ENCODE measurements at places on chromosomes 2 and 18. TPM values are rescaled to one million over a fixed set of nuclear protein-coding genes. Genes with fewer than 3 reads are reported as not detected.
A peak's percentile ranks its signal among the peaks of the same experiment; 100 is the strongest.

DNA sequence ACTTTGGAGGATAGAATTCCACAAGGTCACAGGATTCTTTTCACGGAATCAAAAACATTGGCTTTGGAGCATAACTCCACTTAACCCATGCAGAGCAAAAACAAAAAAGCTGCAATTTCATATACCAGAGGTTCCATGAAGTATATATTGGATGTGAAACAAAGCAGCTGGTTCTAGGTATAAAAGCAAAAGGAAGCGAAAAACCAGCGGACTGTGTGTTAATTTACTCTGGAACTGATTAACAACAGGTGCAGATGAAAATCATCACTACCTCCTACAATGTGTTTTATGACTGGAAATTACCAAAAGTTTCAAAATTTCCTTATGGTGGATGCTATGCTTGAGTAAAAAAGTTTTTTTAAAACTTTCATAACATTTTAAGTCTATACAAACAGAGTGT, 54.4 kb upstream of the LINC00305 start:
- no peak for DNase-seq

GRCh38 chr2:215607766-215608165, 171.9 kb upstream of the FN1 start:
- no peak for DNase-seq

DNA sequence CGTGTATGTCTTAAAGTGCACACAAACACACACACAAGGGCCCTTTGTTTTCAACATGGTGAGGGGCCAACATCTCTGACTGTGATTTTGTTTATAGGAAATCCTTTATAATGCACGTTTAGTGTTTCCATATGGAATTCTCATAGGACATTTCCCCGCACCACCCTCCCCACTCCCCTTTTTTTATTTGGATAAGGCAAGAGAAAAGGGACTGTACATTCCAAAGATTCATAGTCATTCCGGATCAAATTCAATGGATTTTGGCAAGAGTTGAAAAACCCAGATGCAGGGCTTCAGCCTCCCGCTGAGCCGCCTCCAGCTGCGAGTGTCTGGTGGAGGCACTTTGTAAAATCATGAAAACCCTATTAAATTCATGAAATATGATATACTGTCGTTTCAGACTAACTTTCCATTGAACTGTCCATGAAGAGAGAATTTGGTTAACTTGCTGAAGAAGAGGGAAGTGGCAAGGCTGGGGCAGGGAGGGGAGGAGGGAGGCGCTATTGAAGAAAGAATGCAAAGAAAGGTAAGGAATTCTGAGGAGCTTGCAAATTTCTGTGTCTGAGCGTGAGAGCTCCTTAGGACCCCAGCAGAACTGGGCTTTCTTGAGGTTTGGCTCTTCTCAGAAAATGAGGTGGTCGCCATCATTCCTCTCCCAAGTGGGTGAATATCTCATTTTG, 25.8 kb upstream of the SLC14A2 start:
- DNase-seq: peak; percentile 62

DNA sequence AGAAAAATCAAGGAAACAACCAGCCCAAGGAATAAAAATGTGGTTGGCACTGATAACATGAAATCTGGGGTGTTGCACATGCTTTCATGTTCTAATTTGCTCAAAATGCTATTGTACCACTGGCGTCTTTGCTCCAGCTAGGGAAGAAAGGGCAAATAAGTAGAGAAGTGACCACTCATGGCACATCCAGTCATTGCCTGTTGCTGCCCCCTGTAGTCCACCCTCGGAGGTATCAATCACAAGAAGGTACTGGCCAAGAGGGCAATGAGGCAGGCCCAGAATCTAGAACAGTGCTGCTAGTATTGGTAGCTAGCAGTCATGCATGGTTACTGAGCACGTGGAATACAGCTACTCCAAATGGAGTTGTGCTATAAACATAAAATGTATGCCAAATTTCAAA, 213.4 kb downstream of the CDCA7 start:
- peak; percentile 28 for DNase-seq

DNA sequence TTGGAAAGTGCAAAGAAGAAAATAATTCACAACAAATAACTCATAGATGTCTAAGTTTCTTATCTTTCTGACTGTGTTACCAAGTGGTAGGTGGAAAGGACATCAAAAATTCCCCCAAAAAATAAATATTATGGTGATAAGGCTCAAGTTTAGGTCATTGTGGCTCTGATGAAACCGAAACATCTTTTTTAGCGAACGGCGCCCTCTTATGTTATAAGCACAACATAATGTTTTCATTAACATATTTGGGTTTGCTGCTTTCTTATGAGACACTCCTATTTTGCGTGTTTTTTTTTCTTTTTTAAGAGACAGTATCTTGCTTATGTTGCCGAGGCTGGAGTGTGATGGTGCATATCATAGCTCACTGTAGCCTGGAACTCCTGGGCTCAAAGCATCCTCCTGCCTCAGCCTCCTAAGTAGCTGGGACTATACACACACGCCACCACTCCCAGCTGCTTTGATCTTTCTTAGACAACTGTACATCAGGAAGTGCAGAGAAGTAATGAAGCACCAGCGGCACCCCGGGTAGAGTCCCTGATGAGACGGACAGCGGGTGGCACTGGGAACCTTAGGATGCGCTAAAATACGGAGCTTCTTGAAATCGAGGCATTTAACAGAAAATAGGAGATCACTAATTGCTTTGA, 38.5 kb upstream of the SLC35G4 start:
- peak; percentile 31 for DNase-seq

DNA sequence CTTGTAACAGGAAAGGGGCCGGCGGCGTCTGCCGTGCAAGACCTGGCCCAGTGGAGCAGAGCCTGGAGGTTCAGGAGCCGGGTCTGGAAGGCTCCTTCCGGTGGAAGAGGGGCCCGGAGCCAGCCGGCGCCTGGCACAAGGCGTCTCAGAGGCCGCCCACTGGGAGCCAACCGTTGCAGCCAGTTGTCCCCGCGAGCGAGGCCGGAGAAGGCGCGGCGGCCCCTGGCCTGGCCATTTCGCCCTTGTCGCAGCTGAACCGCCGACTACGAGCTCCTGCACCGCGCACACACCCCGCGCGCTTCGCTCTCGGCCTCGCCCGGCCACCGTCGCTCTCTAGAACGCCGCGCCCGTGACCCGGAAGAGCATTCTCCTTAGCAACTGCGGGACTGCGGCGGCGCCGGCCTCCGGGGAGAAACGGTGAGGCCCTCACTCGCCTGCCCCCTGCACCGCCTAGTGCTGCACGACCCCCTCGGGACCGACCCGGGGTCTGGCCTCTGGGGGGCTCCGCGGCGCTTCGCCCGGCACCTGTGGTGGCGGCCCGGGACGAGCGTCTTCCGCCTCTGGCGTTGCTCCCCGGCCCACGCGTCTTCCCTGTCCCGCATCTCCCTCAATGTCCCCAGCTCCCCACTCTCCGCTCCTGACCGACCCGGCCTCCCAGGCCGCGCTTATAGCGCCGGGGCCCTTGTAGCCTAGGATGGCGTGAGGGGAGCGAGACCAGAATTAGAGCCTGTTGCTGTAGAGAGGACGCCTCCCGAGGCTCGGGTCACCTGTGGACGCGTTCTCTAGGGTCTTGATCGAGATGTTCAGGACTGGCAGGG, at the start of gene DIS3L2:
TSS of gene DIS3L2 (plus strand) at position 365 of the 818 bp plus-strand sequence. CDS start 53,215 bp downstream, outside the sequence.
- peak; percentile 56 for DNase-seq

GRCh38 chr18:6537475-6537874, 122.8 kb upstream of the L3MBTL4 start:
- DNase-seq: no peak

DNA sequence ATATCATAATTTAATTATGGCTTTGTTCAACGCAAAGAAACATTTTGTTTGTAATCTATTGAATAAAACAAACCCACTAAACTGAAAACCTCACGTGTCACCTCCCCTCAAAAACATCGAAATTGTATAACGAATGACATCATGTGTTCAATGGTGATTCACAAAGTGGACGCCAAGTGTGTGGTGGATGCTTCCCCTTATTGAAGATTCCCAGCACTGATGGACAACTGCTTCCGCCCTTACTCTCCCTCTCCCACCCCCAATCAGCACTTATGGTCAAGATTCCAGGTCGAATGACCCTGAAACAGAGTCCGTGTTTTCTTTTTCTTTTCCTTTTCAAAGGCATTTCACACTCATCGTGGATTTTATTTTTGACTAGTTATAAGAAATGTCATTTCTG, 383.0 kb upstream of the SMIM21 start:
- no peak for DNase-seq

GRCh38 chr2:65991381-65992197, 443.3 kb upstream of the MEIS1 start:
- DNase-seq: peak; percentile 47

RNF152 gene
- 0.95 TPM for total RNA-seq

PHOSPHO2 gene
- total RNA-seq: 13.5 TPM

DNA sequence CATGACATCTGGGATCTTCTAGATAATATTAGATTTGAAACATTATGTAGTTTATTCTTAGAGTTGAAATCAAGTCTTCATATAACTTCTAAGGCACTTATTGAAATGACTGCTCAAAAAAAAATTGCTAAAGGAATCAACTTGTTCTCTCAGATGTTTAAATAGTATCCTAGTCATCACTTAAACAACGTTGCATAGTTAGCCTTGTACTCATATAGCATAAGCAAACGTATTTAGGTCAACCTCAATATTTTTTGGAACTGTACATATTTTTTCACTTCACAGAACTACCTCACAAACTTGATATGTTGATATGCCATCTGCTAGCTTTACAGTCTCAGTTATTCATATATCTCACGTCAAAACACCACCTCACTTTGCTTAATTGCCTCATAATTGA, 47.1 kb upstream of the CREB1 start:
- DNase-seq: no peak

- DNase-seq: no peak
These were observed 335 bp downstream of the TRAK2 start for GRCh38 chr2:201450954-201451291.

RAB12 gene
- total RNA-seq: 95.0 TPM

DNA sequence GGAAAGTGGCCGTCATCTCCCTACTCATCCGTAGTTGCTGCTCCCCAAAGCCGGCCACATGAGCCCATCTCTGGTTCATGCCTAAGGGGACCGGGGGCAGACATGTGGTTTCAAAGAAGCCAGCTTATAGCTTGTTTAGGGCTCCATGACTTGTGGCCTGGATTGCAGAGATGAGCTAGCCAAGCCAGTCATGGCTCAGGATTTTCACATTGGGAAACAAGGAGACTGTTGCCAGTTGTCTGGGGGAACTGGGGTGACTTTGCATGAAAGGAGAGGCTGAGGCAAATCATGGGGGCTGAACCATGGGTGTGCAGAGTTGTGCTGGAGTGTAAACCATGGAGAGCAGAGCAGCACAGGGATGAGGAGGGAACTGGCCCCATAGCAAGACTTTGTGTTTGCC, 183.0 kb upstream of the APCDD1 start:
- DNase-seq: no peak

GPR39 gene
- total RNA-seq: 4.7 TPM

INO80B gene
- total RNA-seq: 5.9 TPM

DNA sequence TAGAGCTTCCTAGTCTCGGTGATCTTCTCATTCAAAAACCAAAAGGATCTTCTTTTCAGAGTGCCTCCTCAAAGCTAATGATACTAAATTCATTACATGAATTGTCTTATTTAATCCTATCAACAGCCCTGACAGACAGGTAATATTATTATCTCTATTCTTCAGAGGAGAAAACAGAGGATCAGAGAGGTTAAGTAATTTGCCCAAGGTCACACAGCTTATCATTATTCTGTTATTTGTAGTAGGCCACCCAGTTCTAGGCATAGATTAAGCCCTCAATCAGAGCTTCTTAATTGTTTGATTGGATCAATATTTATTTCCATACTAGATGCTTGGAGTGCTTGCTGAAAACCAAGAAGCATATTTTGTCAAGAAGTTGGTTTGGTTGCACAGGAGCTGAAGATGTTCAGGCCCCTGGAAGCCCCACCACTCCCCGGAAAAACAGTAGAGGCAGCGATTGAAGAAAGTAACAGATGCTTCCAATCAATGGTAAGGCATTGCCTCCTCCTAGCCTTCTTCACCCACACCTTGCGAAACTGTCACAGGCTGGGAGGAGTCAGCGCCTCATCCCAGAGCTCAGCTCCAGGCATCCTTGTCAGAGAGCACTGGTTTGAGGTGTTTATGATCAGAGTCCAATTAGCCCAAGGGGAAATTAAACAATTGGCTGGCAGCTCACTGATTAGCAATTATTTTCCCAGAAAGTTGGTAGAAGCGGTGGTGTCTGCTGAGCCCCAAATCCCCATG, 487.2 kb downstream of the BCL11A start:
- DNase-seq: no peak

TMEM18 gene
- 32.6 TPM for total RNA-seq

DNA sequence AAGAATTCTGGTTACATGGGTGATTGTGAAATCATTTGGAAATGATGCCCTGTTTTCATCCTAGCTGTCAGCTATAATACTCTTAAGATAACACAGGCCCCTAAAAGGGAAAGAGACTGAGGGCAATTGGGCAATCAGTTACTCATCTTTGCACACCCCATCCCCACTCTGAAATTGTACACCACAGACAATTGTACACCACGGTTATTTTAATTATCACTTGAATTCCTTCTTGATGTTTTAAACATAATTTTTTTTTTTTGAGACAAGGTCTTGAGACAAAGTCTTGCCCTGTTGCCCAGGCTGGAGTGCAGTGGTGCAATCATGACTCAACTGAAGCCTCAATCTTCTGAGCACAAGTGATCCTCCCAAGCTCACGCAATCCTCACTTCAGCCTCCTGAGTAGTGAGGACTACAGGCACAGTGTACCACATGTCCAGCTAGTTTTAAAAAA, 862.4 kb upstream of the ACVR2A start:
- peak; percentile 32 for DNase-seq

DNA sequence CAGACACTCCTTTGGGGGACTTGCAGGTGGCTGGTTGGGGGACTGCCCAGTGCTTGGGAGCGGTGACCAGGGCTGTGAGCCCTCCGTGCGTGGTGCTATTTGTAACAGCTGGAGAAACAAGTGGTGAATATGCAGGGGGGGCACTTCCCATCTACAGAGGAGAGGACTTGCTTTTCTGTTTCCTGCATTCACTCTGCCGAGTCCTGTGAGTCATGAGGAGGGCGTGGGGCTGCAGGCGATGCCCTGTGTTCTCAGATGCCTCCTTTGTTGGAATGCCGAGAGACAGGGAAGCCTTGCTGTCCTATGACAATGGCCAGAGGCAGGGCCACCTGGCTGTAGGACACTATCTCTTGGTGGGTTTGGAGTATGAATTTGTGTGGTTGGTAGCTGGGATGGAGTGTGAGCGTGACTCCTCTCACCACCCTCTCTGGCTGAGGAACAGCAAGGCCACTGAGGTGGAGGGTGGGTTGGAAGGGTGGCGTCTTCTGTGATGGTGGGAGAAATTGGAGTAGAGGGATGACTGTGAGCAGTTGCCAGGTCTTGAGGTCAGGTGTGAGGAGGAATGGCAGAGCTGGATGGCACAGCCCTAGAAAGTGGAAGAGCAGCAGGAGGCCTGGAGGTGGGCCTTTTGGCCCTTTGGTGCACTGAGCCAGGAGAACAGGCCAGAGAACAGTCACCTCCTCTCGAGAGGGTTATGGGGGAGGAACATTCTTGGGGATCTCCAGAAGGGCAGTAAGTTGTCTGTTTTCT, 24.3 kb downstream of the FHOD3 start:
- peak; percentile 81 for DNase-seq

Data from A172 (cell line).